AG04449 (cell line): ENCODE measurements at places on chromosomes 1 and 21.

DNA sequence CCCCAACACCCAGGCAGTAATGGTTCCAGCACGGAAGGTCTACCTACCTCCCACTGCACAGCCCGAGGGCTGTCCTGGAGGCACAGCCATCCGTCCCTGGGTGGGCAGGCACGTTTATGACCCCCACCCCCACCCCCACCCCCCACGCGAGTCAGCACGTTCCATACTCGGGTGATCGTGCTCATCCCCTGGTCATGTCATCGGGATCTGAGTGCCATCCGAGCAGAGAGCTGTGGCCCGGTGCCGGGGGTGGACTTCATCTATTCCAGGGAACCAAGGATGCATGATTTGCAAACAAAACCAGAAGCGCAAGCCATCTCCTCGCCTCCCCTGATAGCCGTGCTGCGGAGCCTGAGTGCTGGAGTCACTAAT, 1.1 kb downstream of the TSPEAR start:
- no peak for DNase-seq

GRCh38 chr1:119143706-119144105, 3.3 kb upstream of the WARS2 start:
- DNase-seq, result no peak

DNA sequence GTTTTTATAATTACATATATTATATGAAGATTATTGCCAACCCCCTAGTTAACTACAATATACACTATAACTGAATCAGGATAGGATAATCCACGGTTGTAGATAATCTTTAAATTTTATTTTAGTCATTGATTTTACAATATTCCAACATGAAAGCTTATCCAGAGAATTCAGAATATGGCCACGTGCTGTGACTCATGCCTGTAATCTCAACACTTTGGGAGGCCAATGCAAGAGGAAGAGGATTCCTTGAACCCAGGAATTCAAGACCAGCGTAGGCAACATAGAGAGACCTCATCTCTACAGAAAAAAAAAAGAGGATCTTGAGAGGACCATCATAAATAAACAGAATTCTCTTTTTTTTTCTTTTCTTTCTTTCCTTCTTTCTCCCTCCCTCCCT, 119.6 kb upstream of the CACYBP start:
- no peak for DNase-seq

GRCh38 chr1:201734786-201735185, 94.2 kb upstream of the IPO9 start:
- no peak for DNase-seq

DNA sequence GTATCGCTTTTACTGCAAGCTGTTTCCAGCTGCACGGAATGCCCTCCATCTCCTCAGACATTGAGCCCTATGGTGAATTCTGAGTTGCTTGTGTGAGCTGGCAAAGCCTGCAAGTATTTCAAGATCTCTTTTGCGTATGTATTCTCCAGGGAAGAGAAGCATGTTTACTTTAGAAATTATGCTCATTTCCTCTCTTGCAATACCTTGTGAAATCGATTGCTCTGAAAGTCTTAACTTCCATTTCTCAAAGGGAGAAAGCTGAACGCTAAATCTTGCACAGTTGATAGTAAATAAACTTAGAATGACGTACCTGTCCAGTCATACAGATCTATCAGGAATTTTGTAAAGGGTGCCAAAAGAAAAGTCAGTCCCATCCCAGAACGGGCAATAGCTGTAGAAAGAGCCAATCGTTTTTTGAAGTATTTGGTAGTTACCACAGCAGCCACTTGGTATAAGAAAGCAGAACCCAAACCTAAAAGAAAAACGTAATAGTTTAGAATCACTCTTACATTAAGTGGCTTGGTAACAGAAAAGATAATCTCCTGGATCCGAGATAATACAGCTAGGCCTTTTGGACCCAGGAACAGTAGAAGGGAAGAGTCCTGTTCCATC, 10.0 kb downstream of the SLC16A4 start:
- peak; percentile 14 for DNase-seq

DNA sequence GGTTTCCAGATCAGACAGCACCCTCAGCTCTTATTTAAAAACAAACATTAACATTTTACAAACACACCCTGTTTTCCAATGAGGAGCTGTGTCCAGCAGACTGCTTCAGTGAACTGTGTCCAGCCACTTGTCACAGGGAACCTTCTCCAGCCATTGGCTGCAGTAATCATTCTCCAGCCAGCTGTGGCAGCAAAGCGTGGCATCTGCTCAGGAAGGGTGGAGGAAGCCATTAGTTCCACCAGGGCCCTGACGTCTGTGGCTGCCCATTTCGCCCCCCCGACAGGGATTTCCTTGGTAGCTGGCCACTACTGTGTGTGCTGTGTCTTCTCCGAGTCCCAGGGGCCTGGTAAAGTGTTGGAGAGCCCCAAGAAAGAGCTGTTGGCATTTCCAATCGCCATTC, 62.9 kb upstream of the SELENON start:
- no peak for DNase-seq

DNA sequence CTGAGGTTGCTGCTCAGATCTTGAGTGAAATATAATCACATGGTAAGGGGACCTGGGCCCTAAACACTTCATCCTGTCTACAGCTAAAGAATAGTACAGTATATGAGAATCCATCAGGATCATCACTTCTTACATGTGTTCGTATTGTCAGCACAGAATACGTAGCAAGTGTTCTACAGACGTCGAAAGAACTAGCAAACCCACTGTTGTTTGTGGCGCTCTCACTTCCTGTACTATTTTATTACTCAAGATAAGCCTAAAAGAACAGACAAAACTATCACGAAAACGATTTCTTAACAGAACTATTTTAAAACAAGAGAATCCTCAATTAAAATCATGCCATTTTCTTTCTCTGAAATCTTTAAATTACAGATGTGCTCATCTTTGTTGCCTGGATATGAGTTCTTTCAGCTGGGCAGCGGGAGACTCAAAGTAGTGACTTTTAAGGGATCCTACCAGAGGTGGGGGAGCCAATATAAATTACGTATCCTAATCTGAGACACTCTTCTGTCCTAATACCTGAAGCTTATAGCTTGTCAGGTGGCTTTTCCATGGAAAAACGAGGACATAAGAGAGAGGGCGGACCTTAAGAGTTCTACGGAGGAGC, 724 bp downstream of the ST7L start:
- DNase-seq, result no peak

DNA sequence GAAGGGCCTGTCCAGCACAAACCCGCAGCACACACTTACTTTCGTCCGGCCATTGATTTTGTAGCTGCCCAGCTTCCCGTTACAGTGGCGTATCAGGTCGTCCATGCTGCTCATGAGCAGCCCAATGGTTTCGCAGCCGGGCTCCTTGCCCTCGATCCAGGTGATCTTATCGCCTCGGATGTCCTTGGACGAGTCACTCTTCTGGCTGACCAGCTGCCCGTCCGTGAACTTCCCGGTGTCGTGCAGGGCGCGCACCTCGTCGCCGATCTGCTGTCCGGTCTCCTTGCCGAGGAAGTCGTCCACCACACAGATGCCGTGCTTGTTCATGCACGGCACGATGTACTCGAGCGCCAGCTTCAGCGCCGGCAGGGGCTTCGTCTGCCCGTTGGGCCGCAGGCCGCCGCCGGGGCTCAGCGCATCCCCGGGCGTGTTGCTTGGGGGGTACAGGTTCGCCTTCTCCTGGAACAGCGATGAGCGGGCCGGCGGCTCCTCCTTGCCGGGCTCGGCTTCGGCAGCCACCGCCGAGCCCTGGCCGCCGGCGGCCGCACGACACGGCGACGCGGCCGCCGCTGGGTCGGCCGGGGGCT, 1.0 kb downstream of the EGLN1 start:
- no peak for DNase-seq

DNA sequence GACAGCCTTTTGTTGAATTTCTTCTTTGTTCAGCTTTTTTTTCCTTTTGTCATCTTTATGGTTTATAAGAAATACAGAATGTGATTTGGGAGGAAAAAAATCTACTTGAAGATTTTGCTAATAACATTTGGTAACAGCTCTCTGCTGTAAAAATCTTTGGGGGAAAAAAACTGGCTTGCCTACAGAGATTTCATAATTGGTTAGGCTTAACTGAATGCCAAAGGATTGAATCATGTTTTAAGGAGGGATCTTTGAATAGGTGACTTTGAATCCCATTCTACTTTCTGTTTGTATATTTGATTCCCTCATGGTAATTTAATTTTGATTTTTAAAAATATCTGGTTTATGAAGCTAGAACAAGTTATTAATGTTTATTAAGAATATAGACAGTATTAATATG, 3.2 kb downstream of the BTF3L4 start:
- no peak for DNase-seq

GRCh38 chr1:86472767-86473166, 4.0 kb downstream of the CLCA1 start:
- DNase-seq, result no peak

GRCh38 chr1:6425658-6426057, 1.1 kb downstream of the ESPN start:
- no peak for DNase-seq

DNA sequence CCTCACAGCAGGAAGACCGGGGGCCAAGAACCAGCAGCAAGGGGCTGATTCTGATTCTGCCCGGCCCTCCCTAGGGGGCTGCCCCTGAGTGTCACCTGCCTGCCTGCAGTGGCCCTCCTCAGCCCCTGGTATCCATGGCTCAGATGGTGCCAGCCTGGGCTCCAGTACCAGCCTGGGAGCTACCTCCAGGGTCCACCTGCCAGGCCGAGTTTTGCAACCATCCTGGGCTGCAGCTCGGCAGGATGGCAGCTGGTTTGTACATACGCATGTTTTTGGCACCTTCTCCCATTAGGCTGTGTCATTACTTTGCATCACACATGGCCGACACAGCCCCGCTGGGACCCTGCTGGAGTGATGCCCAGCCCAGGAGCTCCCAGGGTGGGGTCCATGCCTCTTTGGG, 93.3 kb upstream of the WNT4 start:
- no peak for DNase-seq

GRCh38 chr21:40386294-40386911, 460.6 kb downstream of the DSCAM start:
- no peak for DNase-seq

GRCh38 chr1:108560189-108560873, 431 bp downstream of the EEIG2 start:
- DNase-seq, result no peak

GRCh38 chr1:46616277-46617107, at the start of gene MOB3C:
Gene MOB3C, minus strand, starts transcription at chr1:46616811. Its CDS starts 3,490 bp downstream, at chr1:46613321.
- peak; percentile 28 for DNase-seq

DNA sequence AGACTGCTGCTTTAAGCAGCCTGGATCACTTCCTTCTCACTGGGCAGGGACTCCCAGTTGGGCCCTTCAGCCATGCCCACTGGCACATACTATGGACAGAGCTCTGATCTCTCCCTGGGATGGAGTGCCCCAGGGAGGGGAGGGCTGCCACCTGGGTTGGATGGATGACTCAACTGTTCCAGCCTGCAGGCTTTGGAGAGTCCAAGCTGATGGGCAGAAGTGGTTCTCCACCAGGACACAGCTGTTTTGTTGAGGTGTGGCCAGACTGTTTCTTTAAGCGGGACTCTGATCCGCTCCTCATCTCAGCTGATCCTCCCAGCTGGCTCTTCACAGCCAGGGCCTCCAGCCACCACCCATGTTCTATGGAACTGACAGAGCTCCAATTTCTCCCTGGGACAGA, 166.9 kb downstream of the MAGI3 start:
- DNase-seq, result no peak

GRCh38 chr1:156376958-156377919, 8.2 kb downstream of the RHBG start:
- no peak for DNase-seq

DNA sequence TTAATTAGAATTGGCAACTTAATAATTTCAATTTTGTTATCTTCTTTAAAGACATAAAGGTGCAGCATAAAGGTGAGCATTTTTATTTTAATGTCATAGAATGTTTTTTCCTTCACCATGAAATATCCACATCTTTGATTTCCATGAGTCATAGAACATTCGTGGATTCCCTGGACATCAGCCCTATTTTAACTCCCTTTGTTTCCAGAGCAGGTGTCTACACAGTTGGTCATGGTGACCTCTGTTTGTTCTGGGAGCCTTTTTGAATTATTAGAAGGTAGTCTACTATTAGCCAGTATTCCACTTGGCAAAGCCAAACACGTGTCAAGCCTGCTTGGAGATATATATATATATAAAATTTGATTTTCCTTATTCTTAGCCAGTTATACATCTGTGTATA, 572.9 kb downstream of the LTN1 start:
- no peak for DNase-seq

- DNase-seq, result no peak
Observed at GRCh38 chr1:1441002-1441888, 5.8 kb downstream of the VWA1 start.

GRCh38 chr1:216600730-216601609, 122.3 kb downstream of the ESRRG start:
- peak; percentile 9 for DNase-seq

DNA sequence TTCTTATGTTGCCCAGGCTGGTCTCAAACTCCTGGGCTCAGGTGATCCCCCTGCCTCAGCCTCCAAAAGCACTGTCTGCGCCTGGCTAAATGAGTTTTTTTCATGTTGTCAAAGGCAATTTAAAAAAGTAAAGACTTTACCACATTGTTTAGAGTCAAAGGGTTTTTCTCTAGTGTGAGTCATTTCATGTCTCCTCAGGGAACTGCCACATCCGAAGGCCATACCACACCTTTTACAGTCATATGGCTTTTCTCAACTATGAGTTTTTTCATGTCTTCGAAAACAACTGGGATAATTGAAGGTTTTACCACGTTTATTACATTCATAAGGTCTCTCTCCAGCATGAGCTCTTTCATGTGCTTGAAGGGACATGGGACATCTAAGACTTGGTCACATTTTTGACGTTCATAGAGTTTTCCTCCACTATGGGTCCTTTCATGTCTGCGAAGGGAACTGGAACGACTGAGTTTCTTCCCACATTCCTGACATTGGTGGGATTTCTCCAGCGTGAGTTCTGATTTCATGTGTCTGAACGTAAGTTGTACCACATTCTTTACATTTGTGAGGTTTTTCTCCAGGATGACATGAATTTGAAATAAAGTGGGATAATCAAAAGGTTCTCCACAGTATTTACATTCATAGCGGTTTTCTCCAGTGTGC, 65.6 kb downstream of the UCHL5 start:
- DNase-seq, result no peak

GRCh38 chr1:15407580-15407979, 2.1 kb upstream of the EFHD2 start:
- no peak for DNase-seq

DNA sequence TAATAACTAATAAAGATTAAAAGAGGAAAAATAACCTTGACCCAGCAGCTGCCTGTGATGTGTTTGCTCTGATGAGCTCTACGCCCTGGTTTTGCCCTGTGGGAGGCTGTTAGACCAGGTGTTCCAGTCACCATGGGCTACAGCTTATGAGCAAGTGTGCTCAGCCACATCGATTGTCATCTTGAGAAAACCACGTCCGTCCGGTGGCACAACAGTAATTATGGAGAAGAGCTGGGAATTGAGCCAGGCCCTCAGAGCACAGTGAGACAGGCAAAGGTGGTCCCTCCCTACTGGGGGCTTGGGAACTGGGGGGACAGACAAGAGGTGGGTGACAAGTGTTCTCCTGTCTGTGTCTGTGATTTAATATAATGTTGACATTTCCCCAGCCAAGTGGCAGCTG, 420.5 kb downstream of the MATN1 start:
- no peak for DNase-seq

DNA sequence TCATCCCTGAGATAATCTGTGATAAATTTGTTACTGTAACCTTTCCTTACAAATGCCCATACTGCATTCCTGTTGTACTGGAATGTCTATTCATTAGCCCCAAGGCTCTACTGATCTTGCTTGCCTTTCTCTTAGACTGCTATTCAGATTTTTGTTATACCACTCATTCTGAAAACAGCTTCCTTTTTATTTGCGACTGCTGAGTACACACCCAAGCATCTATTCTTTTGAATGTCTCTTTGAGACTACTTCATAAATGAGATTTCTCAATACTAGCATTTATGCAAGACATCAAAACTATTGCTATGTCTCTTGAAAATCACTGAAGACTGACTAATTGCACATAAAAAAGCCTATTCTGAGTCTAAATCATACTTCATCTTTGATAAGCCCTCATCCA, 38.6 kb downstream of the DENND1B start:
- peak; percentile 74 for DNase-seq
